ENCODE measurements at places on chromosomes 3 and 15.

DNA sequence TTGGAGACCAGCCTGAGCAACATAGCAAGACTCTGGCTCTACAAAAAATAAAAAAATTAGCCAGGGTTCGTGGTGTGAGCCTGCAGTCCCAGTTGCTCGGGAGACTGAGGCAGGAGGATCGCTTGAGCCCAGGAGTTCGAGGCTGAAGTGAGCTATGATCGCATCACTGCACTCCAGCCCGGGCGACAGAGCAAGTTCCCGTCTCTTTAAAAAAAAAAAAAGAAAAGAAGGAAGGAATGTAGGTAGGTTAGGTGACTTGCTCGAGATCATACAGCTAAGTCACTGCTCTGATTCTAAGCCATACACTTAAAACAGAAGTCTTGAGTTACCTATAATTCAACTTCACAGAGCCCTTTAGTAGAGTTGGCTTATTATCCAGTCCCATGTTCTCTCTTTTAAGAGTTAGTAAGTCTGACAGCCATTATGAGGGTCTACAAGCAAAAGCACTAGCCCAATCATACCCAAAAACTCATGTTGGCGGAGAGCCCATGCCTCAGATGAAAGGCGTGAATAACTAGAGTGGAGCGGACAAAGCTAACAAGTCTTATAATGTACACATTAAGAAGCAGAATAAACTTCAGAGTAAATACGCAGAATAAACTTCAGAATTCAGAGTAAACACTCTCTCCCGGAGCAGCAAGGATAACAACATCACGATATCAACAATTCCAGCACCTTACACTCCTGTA is 768 bp downstream of the AAGAB start:
- peak; percentile 29 for DNase-seq

DNA sequence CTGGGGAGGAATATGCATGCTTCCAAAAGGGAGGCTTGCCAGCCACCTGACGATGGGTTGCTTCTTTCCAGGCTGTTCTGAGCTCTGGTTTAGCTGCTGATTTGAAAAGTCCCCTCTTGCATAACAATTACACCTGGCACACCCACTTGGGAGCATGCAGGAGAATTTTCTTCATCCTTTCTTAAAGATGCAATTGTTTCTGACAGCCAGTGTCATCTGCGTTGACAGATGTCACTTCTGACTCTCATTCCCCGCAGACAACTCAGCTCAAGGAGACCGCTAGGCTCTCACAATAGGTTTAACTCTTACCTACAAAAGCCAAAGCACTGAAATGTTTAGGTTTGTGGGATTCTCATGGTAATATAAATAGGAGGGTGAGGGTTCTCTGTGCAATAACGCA is 185.6 kb upstream of the SYNPR start:
- no peak for DNase-seq

GRCh38 chr15:51313074-51313393 is 25.4 kb downstream of the CYP19A1 start:
- peak; percentile 46 for DNase-seq

DNA sequence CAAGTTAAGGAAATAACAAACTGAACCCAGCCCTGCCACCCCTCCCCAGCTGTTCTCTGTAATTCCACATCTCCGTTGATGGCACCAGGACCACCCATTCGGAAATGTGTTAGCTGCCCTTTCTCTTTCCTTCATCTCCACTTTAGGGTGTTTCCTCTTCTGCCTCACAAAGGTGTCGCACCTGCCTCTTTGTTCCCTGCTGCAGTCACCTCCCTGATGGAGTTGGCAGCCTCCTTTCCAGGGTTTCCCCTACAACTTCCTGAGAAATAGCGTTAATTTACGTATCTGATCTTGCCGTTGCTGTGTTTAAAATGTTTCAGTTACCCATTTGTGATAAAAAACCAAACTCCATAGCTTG is 57.3 kb downstream of the GPR171 start:
- DNase-seq: no peak

DNA sequence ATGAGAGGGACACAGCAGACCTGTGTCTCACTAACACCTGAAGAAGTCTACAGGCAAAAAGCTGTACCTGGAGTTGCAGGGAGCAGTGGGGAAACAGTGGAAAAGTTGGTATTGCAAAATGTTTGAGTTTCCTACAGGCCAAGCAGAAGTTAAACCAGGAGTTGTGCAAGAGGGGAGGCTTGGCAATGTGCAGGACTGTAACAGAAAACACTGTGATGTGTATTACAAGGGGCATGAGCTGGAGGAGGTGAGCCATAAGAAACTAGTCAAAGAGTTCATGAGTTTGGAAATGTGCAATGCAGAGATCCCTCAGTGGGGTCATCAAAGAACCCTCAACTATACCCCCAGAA is 47.1 kb upstream of the SERPINI2 start:
- DNase-seq: no peak

DNA sequence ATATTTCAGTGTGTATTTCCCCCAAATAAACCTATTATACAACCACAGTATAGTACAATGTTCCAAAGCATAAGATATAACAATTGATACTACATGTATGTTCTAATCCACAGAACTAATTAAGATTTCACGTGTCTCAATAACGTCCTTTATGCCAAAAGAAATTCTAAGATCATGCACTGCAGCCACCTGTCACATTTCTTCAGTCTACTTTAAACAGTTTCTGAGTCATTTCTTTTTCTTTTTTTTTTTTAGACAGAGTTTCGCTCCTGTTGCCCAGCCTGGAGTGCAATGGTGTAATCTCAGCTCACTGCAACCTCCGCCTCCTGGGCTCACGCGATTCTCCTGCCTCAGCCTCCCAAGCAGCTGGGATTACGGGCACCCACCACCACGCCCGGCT is 190.2 kb downstream of the STAG1 start:
- no peak for DNase-seq

DNA sequence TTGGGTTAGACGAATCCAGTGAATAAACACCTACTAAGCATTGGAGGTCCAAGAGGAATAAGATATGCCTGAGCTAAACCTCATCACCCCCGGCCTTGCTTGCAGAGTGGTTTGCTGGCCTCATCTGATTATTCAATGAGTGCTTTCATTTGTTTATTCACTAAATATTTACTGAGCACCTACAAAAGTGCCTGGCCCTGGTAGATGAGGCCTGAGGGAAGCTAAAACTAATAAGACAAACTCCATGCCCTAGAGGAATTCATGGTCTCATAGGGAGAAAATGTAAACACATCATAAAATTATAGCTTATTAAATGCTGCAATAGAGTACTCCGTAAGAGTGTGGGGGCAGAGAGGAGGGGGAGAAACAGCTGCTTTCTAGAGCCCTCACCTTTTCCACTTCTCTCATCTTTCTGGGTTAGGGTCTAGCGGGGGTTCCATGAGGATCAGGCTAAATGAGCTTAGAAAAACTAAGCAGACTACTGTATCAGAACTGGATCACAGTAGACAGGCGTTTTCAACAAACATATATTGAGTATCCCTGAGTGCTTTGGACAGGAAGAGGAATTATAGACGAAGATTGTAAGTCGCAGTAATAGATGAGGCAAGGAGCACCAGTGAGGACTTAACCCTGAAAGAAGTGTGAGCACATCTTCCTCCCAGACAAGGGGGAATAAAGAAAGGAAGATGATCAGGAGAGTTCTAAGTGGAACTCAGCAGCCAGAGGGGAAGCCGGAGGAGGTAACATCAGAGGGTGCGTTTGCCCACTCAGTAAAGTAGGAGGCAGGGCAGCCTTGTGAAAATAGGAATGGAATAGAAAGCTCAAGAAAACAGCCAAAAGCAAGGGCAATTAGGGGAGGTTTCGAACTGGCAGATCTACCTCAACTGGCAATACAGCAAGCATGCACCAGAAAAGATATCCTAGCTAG is 31.5 kb upstream of the LAMP3 start:
- no peak for DNase-seq

GRCh38 chr15:80730387-80730786 is 35.3 kb downstream of the ABHD17C start:
- DNase-seq: peak; percentile 64

DNA sequence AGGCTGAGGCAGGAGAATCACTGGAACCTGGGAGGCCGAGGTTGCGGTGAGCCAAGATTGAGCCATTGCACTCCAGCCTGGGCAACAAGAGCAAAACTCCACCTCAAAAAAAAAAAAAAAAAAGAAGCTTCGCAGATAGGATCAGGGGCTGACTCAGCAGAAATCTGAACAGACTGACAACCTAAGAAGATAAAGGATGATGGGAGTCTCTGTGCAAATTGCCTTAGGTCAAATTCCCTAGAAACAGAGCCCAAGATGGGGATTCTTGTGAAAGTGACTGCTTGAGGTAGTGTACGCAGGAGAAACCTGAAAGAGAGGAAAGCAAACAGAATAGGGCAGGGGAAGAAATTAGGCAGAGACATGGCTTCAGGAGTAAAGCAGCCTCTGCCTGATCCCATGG is 160.8 kb upstream of the LRIG1 start:
- DNase-seq: no peak

DNA sequence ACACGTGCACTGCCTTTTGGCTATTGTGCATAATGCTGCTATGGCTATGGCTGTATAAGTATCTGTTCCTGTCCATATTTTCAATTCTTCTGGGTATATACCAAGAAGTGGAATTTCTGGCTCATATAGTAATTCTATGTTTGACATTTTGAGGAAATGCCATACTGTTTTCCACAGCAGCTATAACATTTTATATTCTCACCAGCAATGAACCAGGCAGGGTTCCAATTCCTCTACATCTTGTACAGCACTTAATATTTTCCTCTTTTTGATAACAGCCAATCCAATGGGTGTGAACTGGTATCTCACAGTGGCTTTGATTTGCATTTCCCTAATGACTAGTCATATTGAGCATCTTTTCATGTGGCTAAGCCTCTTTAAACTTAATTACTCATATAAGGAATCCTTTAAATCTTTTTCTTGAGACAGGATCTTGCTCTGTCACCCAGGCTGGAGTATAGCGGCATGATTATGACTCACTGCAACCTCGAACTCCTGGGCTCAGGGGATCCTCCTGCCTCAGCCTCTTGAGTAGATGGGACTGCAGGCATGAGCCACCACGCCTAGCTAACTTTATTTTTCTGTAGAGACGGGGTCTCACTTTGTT is 38.1 kb upstream of the IGDCC4 start:
- peak; percentile 50 for DNase-seq

DNA sequence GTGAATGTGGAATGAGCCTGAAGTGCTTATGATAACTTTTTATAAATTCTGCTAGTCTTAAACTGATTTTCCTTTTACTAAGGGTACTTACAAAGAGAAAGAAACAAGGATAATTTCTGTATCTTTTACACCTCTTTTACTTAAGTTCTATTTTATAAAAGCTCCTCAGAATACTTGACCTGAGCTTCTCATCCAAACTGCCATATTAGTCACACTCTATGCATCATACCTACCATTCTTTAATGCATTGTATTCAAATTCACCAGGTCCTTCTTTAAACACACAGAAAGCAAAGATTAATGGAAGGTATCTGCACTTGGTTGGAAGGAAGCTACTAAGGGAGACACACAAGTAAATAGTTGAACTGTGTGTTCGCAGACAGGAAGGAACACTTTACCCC is 1.6 kb upstream of the TOPAZ1 start:
- DNase-seq: no peak

DNA sequence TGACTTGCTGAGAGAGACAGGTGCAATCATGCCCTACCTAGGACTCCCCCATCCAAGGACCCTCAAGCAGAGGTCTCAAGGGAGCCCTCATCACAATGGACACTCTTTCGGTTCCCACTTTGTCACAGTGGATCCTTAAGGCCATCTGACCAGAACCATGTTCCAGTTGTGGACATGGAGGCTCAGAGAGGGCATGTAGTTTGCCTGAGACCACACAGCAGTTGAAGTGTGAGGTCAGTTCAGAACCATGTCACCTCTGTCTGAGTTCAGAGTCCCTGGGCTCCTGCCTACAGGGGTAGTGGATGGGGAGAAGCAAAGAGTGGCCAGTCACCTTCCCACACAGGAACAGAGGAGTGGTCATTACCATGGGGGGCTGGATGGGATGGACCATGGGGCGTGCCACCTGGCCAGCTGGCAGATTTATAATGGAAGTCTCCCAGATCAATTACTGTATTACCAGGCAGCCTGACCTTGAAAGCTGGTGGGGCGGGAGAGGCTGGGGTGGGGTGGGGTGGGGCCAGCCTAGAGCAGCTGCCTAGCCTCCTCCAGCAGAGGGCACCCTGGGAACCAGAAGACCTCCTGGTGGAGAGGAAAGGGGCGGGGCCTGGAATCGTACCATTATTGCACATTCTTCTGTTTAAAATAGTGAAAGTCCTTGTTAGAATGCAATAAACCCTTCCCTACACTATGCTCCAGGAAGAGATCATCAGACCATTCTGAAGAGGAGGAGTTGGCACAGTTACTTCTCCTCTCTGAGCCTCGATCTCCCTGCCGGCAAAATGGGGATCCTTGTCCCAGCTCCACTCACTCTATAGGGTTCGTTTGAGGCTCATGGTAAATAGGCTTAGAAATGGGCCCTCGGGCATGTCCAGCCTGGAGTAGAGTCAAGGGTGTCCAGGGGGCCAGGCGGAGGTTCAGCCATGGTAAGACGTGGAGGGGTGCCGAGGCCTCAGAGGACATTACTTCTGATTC is 26.9 kb upstream of the LINGO1 start:
- peak; percentile 53 for DNase-seq

GRCh38 chr15:93327364-93327763 is 238.4 kb upstream of the RGMA start:
- DNase-seq: no peak

- no peak for DNase-seq
Measured at GRCh38 chr15:40276927-40277326, 5.9 kb downstream of the ANKRD63 start.

DNA sequence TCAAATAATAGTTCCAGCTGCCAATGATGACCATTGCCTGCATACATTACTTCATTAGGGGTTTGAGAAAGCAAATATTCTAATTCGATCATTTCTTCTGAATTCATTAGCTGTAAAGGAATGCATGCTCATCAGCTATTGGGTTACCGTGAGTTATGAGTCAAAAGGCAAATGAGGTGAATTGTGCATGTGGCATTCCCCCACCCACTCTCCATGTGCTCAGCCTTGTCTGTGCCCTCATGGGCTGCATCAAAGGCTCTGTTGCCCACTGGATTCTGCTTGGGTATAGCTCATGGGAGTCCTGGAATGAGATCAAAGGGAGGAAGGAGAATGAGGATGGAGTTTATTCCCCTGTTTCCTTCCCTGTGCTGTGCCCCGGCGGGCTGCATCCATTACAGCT is 99.3 kb upstream of the CHRNA7 start:
- peak; percentile 49 for DNase-seq

DNA sequence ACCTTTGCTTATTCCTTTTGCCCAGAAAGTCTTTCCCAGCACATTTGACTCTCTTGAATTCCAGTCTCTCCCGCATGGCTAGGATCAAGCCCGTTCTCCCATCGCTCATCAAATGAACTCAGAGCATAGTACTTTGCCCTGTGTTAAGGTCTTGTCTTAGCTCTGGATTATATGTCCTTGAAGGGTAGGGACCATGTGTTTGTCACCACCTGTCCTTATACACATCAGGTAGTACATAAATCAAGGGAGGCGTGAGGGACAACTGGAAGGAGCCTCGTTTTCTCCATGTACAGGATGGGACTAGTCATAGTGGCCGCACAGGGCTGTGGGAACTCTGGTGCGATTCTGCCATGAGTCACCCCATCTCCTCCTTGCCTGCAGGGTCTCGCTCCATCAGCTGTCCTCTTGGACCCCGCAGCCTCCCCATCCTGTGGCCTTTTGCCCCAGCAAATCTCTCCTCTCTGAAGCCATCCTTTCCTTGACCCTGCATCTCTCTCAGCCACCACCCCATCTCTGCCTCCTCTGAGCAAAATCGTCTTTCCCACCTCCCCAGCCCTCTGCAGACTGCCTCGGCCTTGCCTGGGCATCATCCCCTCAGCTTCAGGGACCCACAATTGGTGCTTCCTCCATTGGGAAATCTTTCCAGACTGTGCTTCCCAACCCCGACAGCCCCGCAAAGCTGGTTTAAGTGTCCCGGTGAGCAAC is 33.4 kb upstream of the RAB6B start:
- no peak for DNase-seq

GRCh38 chr15:100198442-100198841 is 143.3 kb downstream of the ADAMTS17 start:
- DNase-seq: no peak

All from fibroblast of skin of right biceps (primary cell).